Panc1 (cell line): ENCODE measurements at places on chromosomes 2 and 18. TPM values are rescaled to one million over a fixed set of nuclear protein-coding genes. Genes with fewer than 3 reads are reported as not detected.
A peak's percentile ranks its signal among the peaks of the same experiment; 100 is the strongest.

DNA sequence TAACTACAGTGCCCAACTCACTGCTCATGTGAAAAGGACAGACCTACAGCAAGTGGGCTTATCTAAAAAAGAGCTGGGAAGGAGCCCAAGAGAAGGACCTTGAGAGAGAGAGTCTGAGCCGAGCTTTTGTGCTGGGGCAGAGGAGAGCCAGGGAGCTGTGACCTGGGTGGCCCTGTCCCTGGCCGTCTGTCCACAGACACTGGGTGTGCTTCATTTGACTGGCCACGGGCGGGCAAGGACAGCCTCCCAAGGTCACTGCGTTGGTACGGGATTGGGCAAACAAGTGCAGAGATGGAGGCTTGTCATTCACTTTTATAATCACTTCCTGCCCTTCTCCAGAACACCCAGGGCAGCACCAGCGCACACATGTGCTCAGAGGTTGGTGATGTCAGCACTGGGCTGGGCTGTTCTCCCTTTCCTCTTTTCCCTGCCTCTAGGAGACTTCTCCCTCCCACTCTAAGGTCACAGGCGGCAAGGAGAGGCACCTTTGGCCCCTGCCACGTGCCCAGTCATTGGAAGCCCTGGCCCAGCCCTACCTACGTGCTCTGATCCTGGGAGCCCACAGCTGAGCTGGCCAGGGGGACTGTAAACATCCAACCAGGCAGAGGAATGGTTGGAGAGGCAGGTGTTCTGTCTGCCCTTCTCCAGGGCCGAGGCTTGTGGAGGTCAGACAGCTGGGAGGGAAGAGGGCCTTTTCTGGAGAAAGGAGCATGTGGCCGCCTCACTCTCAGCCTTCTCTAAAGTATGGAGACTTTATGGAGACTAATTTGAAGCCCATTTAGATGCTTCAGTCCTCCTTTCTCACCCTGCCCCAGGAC lies 6.4 kb upstream of the PSD4 start:
- no peaks in the 10 kb centered on the region for H3K27me3 ChIP-seq
- H3K4me3 ChIP-seq, result no peak overlapping the region
- H3K4me1 ChIP-seq, result no peaks in the 10 kb centered on the region
- no peaks in the 10 kb centered on the region; the same call in 1 of the 2 replicates for H3K36me3 ChIP-seq
- no peak overlapping the region for H3K27ac ChIP-seq

- H3K27me3 ChIP-seq, result no peaks in the 10 kb centered on the region
- H3K27ac ChIP-seq, result no peak overlapping the region
- H3K4me3 ChIP-seq, result no peak overlapping the region
- no peaks in the 10 kb centered on the region for H3K36me3 ChIP-seq
These were observed 1914.5 kb upstream of the PIK3C3 start for GRCh38 chr18:40040574-40040973.

DNA sequence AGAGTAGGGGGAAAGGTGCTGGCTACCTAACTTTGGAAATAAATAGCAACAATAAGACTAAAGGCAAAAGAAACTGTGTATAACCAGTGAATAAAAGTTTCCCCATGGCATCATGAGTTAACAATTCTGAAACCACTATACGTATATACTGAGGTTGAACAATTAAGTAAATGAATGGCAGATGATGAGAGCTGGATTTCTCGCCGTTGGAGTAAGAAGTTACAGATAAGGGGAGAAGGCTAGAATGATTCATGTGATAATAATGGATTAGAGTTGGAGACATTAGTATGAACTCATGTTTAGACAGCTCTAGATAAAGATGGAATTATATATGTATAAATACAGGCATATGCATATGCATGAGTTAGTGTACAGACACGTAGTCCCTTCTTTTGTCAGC lies 152.7 kb downstream of the UBR3 start:
- no peak overlapping the region for H3K27ac ChIP-seq
- H3K4me3 ChIP-seq, result no peak overlapping the region
- no peaks in the 10 kb centered on the region for H3K4me1 ChIP-seq
- DNase-seq, result no peak

DNA sequence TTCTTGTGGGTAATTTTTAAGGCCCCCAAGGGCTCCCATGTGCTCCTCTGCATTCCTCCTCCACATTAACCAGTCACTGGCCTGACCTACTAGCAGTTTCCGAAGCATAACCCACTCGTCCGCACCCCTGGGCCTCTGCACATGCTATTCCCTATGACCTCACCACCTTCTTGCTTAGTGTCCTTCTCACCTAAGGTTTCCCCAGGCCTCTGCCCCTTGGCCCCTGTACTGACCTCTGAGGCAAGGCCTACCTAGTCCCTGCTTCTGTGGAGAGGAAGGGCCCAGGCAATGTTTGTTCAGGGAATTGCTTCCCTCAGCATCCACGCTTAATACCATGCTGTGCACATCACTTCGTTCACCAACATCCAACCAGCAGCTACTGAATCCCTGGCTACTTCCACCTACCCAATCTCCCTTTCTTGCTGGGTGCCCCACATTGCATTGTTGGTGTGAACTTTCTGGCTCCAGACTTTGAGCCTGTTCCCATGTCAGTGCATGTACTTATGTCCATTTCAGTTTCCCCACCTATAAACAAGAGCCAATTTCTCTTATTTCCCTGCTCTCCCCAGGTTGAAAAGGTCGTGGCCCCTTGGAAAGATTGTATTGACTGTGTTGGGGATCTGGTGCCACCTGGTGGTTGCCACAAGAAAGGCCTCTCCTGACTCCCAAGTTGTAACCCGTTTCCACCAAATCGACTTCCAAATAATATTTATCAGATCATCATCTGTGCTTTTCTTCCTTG lies 19.2 kb upstream of the TMEM177 start:
- peaks cover 2% of the 10 kb centered on the region; the same call in 1 of the 2 replicates for H3K27me3 ChIP-seq
- H3K4me1 ChIP-seq, result no peaks in the 10 kb centered on the region
- H3K27ac ChIP-seq, result no peak overlapping the region
- H3K4me3 ChIP-seq, result no peak overlapping the region
- DNase-seq, result peak; percentile 46

- H3K4me3 ChIP-seq, result no peak overlapping the region
- H3K4me1 ChIP-seq, result no peaks in the 10 kb centered on the region
- no peaks in the 10 kb centered on the region for H3K27me3 ChIP-seq
- H3K27ac ChIP-seq, result no peak overlapping the region
- no peak for DNase-seq
These were observed 139.1 kb upstream of the LTBP1 start for GRCh38 chr2:32807662-32808061.

DNA sequence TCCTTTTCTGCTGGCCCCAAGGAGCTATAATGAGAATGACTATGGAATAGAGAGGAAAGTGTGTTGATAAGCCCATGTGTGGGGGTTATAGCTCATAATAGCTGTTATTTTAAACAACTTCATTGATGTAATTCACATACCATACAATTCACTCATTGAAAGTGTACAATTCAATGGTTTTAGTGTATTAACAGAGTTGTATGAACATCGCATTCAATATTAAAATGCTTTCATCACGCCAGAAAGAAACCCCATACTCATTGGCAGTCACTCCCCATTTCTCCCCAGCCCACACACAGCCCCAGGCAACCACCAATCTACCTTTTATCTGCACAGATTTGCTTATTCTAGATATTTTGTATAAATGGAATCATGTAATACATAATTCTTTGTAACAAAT lies 139.6 kb upstream of the CYP1B1 start:
- H3K36me3 ChIP-seq, result no peaks in the 10 kb centered on the region
- no peaks in the 10 kb centered on the region for H3K4me1 ChIP-seq
- no peak overlapping the region for H3K27ac ChIP-seq
- no peaks in the 10 kb centered on the region for H3K27me3 ChIP-seq

DNA sequence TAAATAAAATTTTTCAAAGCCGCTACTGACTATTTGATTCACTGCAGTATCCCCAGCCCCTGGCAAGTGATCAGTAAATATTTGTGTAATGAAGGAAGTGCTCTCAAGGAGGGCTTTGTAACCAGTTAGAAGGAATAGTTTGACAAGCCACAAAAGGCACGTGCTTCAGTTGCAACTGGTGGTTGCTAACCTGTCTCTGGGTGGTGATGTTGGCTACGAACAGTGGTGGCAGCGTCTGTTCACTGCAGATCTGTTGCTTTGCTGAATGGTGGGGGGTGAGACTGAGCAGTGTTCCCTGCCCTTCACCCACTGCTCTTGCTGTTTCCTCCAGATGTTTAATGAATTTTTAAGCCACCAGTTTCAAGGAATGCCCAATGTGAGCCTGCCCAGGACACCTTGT lies 73.9 kb upstream of the SIX2 start:
- no peaks in the 10 kb centered on the region for H3K36me3 ChIP-seq
- H3K27ac ChIP-seq, result no peak overlapping the region
- H3K4me3 ChIP-seq, result no peak overlapping the region
- H3K4me1 ChIP-seq, result no peaks in the 10 kb centered on the region
- DNase-seq, result no peak

GRCh38 chr2:237720957-237721356 lies 77.6 kb upstream of the RBM44 start:
- no peak overlapping the region for H3K4me3 ChIP-seq
- H3K27me3 ChIP-seq, result no peaks in the 10 kb centered on the region
- no peak for DNase-seq
- peaks cover 23% of the 10 kb centered on the region for H3K4me1 ChIP-seq
- no peaks in the 10 kb centered on the region; the same call in 1 of the 2 replicates for H3K36me3 ChIP-seq

GRCh38 chr2:238703436-238703835 lies 144.4 kb upstream of the TWIST2 start:
- H3K27ac ChIP-seq, result no peak overlapping the region
- no peaks in the 10 kb centered on the region for H3K36me3 ChIP-seq
- no peaks in the 10 kb centered on the region for H3K4me1 ChIP-seq
- no peak overlapping the region for H3K4me3 ChIP-seq
- H3K27me3 ChIP-seq, result no peaks in the 10 kb centered on the region; the same call in 1 of the 2 replicates

GRCh38 chr18:63119647-63120046 lies 199.9 kb downstream of the BCL2 start:
- no peaks in the 10 kb centered on the region for H3K4me1 ChIP-seq
- no peaks in the 10 kb centered on the region for H3K36me3 ChIP-seq
- H3K4me3 ChIP-seq, result no peak overlapping the region
- H3K27me3 ChIP-seq, result no peaks in the 10 kb centered on the region
- no peak overlapping the region for H3K27ac ChIP-seq
- DNase-seq, result no peak

- H3K27me3 ChIP-seq, result no peaks in the 10 kb centered on the region
- H3K4me3 ChIP-seq, result no peak overlapping the region
- DNase-seq, result no peak
- no peaks in the 10 kb centered on the region for H3K4me1 ChIP-seq
- no peaks in the 10 kb centered on the region for H3K36me3 ChIP-seq
- H3K27ac ChIP-seq, result no peak overlapping the region
These were observed 230.9 kb upstream of the FSIP2 start for GRCh38 chr2:185507719-185508118.

GRCh38 chr2:239164335-239164871 lies 236.4 kb downstream of the HDAC4 start:
- H3K4me1 ChIP-seq, result no peaks in the 10 kb centered on the region
- no peaks in the 10 kb centered on the region for H3K36me3 ChIP-seq
- H3K27me3 ChIP-seq, result no peaks in the 10 kb centered on the region
- no peak for DNase-seq

- no peaks in the 10 kb centered on the region for H3K27me3 ChIP-seq
- no peak overlapping the region for H3K27ac ChIP-seq
- no peaks in the 10 kb centered on the region for H3K36me3 ChIP-seq
- H3K4me3 ChIP-seq, result no peak overlapping the region
- DNase-seq, result no peak
These were observed 113.2 kb downstream of the BCL11A start for GRCh38 chr2:60440079-60440766.

- no peak overlapping the region for H3K4me3 ChIP-seq
- H3K27ac ChIP-seq, result no peak overlapping the region
- no peaks in the 10 kb centered on the region for H3K4me1 ChIP-seq
- no peaks in the 10 kb centered on the region for H3K27me3 ChIP-seq
- no peak for DNase-seq
These were observed 122.3 kb downstream of the HAUS1 start for GRCh38 chr18:46226461-46226860.

- H3K27ac ChIP-seq, result no peak overlapping the region
- DNase-seq, result no peak
- no peaks in the 10 kb centered on the region for H3K36me3 ChIP-seq
- H3K4me1 ChIP-seq, result no peaks in the 10 kb centered on the region
- no peak overlapping the region for H3K4me3 ChIP-seq
These were observed 61.4 kb upstream of the LYPD1 start for GRCh38 chr2:132731441-132731840.

DNA sequence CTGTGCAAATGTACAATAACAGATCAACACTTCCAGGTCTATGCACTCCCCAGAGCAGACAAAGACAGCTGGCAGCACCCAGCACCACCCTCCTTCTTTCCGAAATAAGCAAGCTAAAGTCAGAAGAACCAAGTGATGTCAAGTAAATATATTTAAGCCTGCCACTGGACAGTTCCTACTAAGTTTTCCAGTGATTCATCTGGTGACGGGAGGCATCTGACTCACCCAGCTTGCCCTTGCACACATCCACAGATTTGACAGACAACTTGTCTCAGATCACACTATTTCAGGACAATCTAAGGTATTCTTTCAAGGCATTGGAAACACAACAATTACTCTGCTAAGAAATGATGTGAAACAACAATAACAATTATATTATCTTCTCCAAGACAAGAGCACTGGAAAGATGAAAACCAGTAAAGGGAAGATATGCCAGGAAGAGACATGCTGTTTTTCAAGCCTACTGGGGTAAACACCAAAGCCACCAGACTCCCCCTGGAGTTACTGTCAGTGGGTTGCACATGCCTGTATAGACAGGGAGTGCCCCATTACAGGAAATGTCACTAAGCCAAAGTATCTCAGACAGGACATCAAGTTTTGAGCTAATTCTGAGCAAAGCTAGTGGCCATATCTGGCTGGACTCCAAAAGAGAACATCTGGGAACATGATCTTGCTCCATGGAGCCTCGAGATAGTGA lies 287.9 kb upstream of the KLHL29 start:
- no peaks in the 10 kb centered on the region for H3K4me1 ChIP-seq

DNA sequence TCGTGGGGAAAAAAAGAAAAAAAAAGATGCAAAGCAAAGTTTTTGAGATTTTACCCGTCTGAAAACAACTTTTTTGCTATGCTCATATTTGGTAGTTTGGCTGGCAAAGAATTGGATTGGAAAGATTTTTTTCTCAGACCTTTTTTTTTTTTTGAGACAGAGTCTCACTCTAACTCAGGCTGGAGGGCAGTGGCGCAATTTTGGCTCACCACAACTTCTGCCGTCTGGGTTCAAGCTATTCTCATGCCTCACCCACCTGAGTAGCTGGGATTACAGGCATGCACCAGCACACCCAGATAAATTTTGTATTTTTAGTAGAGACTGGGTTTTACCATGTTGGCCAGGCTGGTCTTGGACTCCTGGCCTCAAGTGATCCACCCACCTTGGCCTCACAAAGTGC lies 56.3 kb upstream of the TANC1 start:
- no peaks in the 10 kb centered on the region for H3K27me3 ChIP-seq
- no peaks in the 10 kb centered on the region for H3K36me3 ChIP-seq
- no peak overlapping the region for H3K27ac ChIP-seq
- no peak for DNase-seq
- H3K4me3 ChIP-seq, result no peak overlapping the region

- H3K27me3 ChIP-seq, result no peaks in the 10 kb centered on the region
- H3K27ac ChIP-seq, result peak overlapping the region; percentile 68
- DNase-seq, result no peak
- H3K4me1 ChIP-seq, result peaks cover 40% of the 10 kb centered on the region
- peaks cover 7% of the 10 kb centered on the region; the same call in 1 of the 2 replicates for H3K36me3 ChIP-seq
- no peak overlapping the region for H3K4me3 ChIP-seq
These were observed 89.0 kb downstream of the MTCL1 start for GRCh38 chr18:8794156-8794933.

Gene TLX2
- total RNA-seq, result not detected

Gene DNAJC10
- 122 TPM for total RNA-seq

Gene KIAA2012
- total RNA-seq, result not detected

Gene TTN
- 0.13 TPM for total RNA-seq

Gene LHCGR
- not detected for total RNA-seq

Gene FTCDNL1
- total RNA-seq, result 2.8 TPM

Gene SCN2A
- not detected for total RNA-seq

Gene TMEM169
- total RNA-seq, result 0.74 TPM

Gene SFT2D3
- 5.6 TPM for total RNA-seq

Gene POTEJ
- total RNA-seq, result not detected
